ENCODE measurements at places on chromosomes 7 and 10. TPM values are rescaled to one million over a fixed set of nuclear protein-coding genes. Genes with fewer than 3 reads are reported as not detected.

The FGF8 gene
- polyA plus RNA-seq, result 0.19 TPM

The GAD2 gene
- not detected for polyA plus RNA-seq

The RTKN2 gene
- 6.0 TPM for polyA plus RNA-seq

DNA sequence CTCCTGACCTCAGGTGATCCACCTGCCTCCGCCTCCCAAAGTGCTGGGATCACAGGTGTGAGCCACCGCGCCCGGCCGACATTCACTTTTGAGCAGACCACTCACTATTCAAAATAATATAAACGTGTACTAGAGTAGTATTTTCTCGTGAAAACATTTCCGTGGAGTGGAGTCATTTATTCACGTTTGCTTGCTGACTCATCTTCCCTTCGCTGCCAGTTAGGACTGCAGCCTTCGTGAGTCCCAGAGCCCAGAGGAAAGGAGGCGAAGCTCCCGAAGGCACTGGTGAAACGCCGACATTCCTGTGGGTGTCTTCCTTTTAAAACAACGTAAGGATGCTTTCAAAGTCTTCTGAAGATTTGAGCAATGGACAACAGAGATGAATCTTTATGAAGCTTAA lies 10.9 kb upstream of the INPP5A start:
- DNase-seq, result no peak

DNA sequence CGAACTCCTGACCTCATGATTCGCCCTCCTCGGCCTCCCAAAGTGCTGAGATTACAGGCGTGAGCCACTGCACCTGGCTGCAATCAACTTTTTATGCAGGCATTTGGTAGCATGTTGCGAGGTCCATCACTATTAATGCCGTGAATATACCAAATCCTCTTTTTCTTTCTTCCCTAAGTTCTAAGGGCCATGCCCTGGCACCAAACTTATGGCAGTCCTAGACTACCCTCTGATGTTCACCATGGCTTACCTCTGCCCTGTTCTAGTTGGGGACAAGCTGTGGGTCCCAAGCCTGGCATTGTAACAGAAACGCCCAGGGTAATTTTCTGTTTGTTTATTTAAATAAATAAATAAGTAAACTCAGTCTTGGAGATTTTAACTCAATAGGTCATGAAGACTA lies 13.3 kb downstream of the PRSS2 start:
- no peak for DNase-seq

DNA sequence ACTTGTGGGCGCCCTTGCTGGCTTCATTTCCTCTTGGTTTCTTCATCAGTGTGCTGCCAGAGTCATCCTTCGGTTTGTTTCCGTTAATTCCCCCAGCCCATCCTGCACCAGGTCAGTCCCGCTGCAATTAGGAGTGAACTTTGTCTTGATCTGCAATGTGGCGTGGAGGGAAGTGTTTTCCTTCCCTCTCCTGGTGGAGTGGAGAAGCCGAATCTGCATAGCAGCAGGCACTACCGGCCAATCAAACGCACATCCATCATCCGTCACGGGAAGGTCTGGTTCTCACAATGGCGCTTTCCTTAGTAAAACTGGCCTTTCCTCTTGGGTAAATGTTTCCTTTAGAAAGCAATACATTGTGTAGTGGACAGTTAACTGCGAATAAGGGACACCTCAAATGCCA lies 337.5 kb downstream of the CXCL12 start:
- DNase-seq, result no peak

- DNase-seq, result no peak
Measured at GRCh38 chr10:110781139-110781538, 90.6 kb upstream of the PDCD4 start.

DNA sequence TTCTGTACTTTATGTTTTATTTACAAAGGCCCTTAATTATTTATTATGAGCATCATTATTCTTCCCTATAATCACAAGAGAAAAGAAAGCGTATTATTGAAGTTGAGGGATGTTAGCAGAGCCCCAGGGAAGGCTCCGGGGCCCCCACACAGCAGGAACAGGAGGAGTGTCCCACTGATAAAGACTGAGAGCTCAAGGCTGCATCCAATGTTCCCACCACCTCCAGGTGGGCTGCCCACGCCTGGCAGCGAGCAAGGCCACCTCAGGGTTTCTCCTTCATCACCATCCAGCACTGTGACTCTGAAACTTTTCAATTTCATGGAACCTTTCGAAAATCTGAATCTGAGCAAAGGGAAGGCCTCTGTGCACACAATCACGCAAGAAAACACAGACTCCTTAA lies 35.9 kb upstream of the WIPF3 start:
- no peak for DNase-seq

All from right lung (tissue), 10 donors.